Stimulated activated CD8-positive, alpha-beta memory T cell treated with anti-CD3 and anti-CD28 coated beads, Interleukin-7, amount 100 ng/mL, for 4 hours (primary cell): ENCODE measurements at places on chromosomes 13 and 19.

GRCh38 chr13:99505814-99506269 is 4.6 kb downstream of the TM9SF2 start:
- no peak for DNase-seq

DNA sequence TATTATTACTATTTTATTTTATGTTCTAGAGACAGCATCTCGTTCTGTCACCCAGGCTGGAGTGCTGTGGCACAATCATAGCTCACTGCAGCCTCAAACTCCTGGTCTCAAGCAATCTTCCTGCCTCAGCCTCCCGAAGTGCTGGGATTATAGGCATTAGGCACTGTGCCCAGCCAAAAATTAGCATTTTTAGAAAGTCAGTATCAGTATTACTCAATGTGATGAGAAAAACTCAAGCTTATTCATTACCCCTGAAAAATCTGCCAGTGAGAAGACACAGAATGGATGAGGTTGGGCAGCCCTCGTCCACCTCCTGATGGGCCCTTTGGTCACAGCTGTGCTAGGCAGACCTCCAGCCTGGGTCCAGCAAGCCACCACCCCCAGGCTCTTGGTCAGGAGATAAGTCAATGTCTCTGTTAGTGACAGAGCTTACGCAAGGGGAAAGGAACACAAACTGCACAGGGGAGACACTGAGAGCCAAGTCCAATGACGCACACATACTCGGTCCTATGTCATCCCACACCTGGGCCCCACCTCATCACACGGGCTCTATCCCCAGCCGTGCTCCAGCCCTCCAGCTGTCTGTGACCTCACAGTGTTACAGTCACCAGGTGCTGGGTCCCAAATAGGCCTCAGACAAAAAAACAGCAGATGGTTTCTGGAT is 19.8 kb downstream of the PEPD start:
- no peak for DNase-seq

GRCh38 chr13:114166381-114167131 is 12.5 kb upstream of the CFAP97D2 start:
- no peak for DNase-seq

- no peak for DNase-seq
Measured at GRCh38 chr13:112616586-112617362, 28.8 kb upstream of the TUBGCP3 start.

- DNase-seq = no peak
Measured at GRCh38 chr19:38556521-38557174, 61.1 kb downstream of the MAP4K1 start.

- no peak for DNase-seq
Measured at GRCh38 chr13:110124201-110124940, 182.6 kb downstream of the COL4A1 start.

GRCh38 chr19:13014101-13014920 is 19.0 kb downstream of the NFIX start:
- no peak for DNase-seq

- DNase-seq = no peak
Measured at GRCh38 chr13:110286833-110287819, 19.8 kb downstream of the COL4A1 start.

DNA sequence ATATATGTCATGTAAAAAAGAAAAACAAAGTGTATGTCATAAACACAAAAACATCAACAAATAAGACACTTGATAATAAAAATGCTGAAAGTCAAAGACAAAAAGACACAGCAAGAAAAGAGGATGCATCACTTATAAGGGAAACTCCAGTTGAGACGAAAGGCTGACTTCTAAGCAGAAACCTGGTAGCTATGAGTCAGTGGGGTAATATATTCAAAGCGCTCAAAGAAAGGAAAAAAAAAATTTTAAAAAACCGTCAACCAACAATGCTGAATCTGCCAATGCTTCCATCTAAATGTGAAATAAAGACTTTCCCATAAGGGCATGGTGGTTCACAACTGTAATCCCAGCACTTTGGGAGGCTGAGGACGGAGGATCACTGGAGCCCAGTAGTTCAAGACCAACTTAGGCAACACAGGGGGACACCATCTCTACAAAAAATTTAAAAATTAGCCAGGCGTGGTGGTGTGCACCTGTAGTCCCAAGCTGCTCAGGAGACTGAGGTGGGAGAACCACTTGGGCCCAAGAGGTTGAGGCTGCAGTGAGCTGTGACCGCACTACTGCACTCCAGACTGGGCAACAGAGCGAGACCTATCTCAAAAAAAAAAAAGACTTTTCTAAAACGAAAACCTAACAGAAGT is 24.0 kb downstream of the USP12 start:
- DNase-seq = no peak

DNA sequence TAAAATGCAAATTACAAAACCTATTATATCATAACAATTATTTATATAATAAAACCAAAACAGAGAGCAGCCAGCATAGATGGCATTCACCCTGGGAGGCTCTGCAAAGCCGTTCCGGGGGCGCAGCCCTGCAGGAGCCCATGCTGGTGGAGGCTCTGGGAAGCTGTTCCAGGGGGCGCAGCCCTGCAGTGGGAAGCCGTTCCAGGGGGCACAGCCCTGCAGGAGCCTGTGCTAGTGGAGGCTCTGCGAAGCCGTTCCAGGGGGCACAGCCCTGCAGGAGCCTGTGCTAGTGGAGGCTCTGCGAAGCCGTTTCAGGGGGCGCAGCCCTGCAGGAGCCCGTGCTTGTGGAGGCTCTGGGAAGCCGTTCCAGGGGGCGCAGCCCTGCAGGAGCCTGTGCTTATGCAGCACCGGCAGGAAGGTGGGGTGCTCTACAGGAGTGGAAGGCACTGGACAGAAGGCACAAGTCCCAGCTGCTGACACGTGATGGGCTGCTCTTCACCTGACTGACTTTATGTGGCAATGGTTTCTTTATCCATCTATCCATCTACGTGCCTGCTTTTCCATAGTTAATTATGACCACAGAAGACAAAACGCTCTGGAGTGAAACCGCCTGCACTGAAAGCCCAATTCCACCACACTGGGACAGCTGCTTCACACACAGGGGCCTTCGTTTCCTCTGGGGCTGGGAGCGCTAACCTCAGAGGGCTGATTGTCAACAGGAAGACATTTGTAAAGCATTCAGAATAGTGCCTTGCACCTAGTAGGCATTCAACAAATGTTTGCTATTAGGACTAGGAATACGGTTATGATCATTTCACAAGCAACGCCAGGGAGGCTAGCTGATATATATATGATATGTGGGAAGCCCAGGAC is 23.7 kb downstream of the PCID2 start:
- DNase-seq = no peak

DNA sequence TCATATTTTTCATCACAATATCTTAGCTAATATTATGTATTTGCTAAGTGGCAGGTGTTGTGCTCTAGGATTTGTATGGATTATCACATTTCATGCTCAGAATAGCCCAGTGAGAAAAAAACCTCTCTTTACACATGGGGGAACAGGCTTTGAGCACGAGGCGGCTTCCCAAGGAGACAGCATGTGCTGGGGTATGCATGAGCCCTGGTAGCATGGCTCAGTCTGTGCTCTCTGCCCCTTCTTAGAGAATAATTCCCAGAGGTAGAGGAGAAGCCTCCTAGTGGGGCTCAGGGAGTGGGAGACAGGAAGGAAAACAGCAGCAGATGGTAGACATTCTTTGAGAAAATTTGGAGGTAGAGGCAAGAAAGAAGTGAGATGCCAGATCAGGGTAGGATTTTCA is 31.6 kb downstream of the RNASEH2B start:
- no peak for DNase-seq
